ENCODE measurements at places on chromosomes 5 and 9.

DNA sequence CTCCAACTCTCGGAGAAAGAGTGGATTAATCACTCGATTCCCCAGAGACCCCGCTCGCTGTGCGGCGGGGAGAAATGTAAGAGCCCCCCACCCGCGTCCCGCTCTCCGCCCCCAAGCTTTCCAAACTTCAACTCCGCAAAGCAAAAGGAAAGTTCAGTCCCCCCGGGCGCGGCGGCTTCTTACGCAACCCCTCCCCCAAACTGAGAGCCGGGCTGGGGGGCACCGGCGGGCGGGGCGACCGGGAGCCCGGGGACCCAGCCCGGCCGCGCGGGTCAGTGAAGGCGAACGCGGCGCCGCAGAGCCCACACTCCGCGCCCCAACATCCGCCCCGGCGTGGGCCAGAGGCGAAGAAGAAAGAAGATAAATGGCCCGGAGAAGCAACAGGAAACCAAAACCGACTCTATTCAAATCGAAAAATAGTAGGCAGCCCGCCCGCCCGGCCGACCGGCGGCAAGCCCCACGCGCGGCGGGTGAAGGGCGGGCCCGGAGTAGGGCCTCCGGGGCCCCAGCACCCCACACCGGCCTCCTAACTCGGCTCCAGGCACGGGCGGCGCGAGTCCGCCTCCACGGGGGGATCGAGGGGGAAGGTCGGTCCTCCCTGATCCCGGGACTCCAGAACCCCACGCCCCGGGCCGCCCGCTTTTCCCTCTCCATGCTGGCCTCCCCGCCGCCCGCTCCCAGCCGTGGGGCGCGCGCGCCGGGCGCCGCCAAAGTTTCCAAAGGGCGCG, 720 bp downstream of the NOTCH1 start:
- peak; percentile 72 for DNase-seq

DNA sequence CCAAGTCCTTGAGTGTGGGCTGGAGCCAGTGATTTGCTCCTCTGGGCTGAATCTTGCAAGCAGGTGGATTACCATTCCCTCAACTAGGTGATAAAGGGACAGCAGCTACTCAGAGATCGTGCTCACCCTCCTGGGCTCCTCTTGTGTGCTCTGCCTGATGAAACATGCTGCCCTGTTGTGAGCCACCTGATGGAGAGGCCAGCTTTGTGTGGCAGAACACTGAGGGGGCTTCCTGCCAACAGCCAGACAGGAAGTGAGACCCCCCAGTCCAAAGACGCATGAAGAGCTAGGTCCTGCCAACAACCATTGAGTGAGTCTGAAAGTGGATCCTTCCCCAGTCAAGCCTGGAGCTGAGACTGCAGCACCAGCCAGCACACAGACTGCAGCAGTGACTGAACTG, 106.4 kb upstream of the IRX2 start:
- DNase-seq: no peak

GRCh38 chr9:11001546-11001945, 388.7 kb upstream of the PTPRD start:
- no peak for DNase-seq

DNA sequence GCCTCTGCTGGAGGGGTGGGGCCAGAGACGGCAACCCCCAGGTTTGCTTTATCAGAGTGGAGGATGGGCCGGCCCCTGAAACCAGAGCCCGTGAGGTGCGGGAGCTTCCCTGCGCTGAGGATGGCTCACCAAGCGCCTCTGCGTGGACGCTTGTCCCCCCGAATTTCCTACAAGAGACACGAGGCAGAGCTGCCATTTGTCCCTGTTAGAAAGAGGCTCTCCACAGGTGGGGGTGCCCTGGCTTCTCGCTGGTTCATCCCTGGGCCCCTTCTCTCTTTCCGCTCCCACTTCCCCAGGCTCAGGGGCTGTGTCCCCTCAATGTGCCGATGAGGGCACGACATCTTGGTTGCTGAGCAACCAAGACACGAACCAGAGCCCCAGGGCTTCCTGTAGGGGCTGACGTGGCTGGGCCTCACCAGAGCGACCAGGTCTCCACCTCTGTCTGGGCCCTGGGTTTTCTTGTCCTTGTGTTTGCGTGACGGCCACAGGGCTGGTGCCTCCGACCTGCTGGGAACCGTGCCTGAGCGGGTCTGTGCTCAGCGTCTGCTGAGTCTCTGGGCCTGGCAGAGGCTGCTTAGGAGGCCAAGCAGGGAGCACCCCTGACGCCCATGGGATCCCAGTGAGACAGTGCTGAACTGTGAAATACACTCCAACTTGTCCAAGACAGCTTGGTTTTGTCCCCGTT, 119.6 kb upstream of the COL5A1 start:
- no peak for DNase-seq

- no peak for DNase-seq
These were observed 56.4 kb upstream of the DHFR start for GRCh38 chr5:80711216-80711615.

DNA sequence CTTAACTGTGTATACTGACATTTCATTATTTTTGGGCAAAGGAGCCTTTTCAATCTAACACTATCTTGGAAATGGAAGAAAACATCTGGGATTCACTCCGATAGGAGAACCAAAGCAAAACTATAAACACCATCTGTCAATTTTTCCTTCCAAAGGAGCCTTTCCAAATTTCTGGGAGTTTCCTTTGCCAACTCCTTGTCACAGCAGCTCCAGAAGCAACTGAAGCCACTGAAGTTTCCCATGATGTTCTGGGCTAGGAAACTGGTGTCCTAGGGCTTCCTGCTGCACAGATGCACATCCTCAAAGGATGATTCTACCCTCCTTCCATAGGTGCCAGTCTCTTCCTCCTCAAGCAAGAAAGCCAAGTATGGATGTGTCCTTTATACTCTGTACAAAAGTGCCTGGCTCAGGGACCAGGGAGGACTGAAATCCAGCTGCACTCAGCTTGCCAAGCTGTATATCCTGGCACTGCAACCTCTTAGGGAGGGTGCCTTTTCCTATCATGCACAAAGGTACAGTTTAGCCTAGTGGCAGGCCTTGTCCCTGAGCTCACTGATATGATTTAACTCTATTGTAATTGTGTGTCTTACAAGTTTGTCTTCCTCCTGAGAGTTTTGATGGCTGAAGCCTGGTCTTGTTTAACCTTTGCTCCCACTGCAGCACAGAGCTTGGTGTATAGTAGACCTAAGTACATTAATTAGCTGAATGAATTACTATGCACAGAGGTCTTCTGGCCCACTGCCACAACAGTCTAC, 8.4 kb upstream of the UBAP1 start:
- no peak for DNase-seq

GRCh38 chr5:151326266-151326665, 21.1 kb downstream of the SLC36A2 start:
- DNase-seq: no peak

DNA sequence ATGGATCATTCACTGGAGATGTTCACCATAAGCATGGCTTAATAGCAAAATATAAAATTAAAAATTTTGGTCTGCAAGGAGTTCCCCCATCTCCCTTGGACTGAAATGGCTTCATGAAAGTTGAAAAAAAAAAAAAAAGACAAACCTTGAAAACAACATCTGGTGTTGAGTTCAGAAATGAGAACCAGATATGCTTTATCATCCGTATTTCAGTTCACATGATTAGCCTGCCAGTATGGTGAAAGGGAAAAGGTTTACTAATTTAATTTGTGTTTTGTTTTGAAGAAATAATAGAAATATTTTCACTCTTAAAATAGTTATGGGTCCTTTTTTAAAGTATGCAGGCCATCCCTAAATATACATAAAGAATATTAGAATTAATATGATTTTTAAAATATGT, 67.8 kb downstream of the TMEM167A start:
- no peak for DNase-seq

DNA sequence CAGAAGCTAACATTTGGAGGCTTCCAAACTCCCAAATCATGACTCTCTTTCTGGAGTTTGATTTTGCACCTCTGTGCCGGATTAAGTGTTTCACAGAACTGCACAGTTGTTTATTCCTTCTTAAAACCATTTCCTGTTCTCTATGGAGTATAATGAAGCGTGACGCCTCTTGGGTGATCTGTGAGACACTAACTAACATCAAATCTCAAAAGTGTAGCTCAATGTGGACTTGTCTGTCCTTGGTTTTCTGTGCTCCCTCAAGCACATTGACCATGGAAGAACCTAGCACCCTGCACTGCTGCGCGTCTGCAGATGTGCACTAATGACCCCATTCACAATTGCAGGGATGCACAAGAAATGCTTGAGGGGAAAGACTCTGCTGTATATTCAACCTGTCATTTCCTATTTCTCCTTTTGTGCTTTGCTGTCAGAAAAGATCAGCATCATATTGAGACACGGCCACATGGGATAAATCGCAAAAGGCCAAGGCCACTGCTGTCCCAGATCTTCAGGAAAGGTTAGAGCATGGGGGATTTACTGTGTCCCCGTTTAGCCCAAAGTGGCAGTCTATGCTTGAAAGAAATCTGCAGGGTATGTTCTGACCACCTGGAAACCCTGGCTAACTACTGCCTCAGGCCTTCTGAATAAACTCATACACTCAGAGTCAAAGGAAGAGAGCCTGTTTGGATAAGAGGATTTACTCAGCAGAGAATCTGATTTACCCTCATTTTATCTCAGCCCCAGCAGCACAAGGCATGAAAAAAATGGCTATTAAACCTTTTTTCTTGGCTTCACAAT, 109.6 kb downstream of the BAAT start:
- no peak for DNase-seq

- DNase-seq: no peak
These were observed 34.4 kb upstream of the PALM2AKAP2 start for GRCh38 chr9:109745335-109746283.

Data from stimulated activated naive CD4-positive, alpha-beta T cell treated with Interleukin-2 at 50 U/mL for 16 hours (primary cell).